Activated gamma-delta T cell treated with anti-CD3 and anti-CD28 coated beads, Interleukin-2, amount 50 U/mL, for 16 hours (primary cell): ENCODE measurements at places on chromosomes 3 and 15.
A peak's percentile ranks its signal among the peaks of the same experiment; 100 is the strongest.

DNA sequence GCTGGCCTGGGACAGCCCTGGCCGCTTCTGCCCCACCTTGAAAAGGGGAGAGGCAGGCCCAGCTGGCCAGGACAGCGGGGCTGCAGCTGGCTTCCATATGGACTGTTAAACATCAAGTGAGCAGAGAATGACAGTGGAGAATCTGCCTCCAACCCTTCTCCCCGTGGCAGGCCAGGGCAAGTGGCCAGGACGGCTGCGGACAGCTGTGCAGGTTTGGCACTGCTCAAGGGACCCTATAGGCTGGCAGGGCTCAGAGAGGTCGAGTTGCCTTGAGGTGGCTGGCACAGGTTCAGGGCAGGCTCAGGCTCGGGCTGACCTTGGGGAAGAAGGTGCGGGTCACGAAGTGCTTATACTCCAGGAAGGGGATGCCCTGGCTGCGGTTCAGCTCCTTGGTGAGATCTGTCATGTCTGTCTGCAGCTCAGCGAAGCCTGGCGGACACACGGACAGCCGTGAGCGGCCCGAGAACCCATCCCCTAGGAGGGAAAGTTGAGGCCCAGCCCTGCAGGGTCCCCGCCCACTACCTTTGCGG, 24.3 kb downstream of the H1-8 start:
- no peak for DNase-seq

DNA sequence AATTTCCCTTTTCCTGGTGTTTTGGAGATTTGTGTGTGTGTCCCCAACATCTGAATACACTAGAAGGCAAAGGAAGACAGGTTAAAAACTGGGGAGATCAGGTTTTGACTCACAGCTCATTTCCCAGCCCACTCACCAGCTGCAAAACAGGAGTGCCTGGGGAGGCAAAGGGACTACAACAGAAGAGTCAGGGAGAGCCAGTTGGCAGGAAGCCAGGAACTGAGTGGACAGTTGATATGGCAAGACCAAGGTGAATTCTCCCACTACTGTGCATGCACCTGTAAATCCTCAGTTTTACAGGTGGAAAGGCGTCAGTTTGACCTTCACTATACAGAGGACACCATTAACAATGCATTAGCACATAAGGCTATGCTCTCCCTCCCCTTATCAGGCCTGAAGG, 901.5 kb upstream of the SEMA6D start:
- no peak for DNase-seq

GRCh38 chr15:96736384-96736783, 405.9 kb downstream of the NR2F2 start:
- DNase-seq: no peak

- no peak for DNase-seq
These were observed 89.4 kb upstream of the ICE2 start for GRCh38 chr15:60568301-60568742.

GRCh38 chr3:194575484-194576210, 57.6 kb downstream of the TMEM44 start:
- DNase-seq: no peak

DNA sequence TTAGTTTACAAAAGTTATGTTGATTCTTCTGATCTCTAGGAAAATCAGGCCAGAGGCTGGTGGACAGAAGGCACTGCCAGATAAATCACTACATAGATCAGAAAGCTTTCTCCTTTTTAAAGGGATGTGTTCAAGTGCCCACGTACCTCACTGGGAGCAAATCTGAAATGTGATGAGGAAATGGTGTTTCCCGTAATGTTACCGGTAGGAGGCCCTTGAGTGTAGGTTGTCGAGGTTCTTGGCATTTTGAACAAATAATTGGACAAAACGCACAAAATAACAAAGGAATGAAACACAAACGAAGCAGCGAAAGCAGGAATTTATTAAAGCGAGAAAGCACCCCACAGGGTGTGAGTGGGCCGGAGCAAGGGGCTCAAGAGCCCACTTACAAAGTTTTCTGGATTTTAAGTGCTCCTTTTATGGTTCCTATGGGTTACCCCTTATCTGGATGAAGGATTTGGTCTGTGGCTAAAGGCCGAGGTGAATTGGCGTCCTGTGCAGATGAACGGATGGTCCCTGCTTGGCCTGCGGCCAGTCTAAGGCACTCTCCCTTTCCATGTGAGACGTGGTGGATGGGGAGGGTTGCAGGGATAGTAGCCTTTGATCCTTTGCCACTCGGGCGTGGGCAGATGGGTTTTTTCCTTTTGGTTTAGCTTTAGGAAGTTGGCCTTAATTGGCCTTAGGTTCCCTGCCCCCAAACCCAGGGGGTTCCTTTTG, 1.0 kb downstream of the SNX1 start:
- no peak for DNase-seq

- DNase-seq: no peak
These were observed 27.0 kb downstream of the TM4SF4 start for GRCh38 chr3:149501524-149501923.

DNA sequence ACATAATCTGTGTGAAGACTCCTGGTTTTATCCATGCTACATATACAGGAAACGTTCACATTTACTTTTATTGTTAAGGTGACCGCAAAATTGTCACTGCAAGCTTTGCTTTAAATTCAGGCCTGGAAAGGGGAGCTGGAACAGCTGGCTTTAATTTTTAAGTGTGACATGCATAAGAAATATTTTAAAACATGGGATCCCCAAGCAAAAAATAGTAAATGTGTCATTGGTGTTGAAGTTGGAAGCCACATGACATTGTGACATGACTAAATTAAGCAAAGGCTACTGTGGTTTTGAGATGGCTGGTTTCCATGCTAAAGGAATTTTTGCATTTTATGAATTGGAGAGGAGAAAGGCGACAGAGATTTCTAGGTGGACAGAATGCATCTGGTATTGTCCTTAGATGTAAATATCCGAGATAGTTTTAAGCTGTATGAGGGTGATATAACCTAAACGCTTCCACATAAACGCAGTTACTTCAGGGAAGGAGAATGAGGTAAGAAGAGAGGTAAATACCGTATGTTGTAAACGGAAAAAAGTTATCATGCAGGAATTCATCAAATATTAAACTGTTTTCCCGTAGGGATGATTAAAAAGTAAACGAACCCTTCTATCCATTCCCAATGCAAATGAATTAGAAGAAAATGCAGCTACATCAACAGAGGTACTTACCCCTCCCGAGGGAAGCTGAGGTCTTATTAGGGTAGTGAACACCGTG, 927 bp upstream of the FYTTD1 start:
- DNase-seq: no peak

GRCh38 chr3:141960731-141961130, 84.3 kb downstream of the ATP1B3 start:
- DNase-seq: no peak

GRCh38 chr3:194269610-194270145, 81.5 kb downstream of the CPN2 start:
- no peak for DNase-seq

DNA sequence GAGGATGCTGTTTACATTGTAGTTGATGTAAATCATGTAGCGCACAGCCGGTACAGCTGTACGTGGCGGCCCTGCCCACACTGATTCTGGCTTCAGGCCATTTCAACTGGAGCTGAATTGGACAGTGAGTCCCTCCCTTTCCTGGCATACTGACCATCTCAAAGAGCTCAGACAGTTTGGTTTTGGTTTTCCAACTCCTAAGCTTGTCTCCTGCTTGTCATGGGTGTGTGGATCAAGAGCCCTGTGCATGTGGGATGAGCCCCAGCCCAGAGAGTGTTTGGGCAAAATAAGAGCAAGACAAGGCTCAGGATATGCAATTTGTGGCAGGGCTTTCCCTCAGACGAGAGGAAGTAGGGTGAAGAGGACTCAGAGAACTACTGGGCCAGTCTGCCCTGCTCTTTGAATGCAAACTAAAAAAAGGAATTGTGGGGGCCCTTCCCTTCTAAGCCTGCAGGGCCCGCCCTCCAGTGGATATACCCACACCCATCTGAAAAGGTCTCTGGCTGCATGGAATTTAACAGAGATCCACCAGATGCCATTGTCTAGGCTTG, 13.3 kb downstream of the ITGA11 start:
- DNase-seq: no peak

GRCh38 chr3:56192001-56192400, 276.3 kb downstream of the ERC2 start:
- no peak for DNase-seq

- no peak for DNase-seq
These were observed 275.0 kb downstream of the NFKBIZ start for GRCh38 chr3:102124282-102124681.

- no peak for DNase-seq
These were observed 23.3 kb upstream of the HEG1 start for GRCh38 chr3:125078951-125079674.

- DNase-seq: no peak
These were observed 336.1 kb downstream of the FOXP1 start for GRCh38 chr3:71247221-71247957.

- DNase-seq: no peak
These were observed 151.3 kb downstream of the CACNA1D start for GRCh38 chr3:53645754-53646153.

DNA sequence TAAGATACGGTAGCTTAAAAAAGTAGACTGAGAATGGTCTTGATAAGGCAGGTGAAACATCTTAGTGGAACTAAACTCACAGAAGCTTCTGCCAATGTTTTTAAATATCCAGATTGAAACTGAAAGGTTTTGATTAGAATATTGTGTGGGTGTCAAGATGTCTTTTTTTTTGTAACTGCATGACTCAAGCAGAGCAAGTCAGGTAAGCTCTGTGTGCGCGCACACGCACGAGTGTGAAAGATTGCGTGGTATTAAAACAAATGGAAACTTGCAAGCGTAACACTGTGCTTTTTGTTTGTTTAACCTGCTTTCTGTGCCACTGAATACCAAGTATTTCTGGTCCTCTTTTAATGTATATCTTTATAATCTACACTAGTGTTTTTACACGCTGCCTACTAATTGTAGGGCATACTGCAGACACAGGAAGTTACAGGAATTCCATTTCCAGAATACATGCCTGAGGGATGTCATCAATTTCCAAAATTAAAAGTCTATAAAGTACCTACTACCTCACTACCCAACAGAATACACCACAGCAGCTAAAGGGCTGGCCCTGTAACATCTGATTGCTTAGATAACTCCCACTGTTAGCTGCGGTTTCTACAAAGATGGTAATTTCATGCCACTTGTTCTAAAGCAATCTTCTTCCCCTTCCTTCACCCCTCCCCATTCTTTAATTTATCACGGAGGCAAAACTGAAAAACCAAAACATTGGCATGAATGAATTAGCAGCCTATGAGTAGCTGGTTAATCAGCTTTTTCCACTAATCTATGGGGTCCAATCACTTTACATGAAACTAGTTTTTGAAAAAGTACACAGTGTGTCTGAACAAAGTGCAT, 472.8 kb downstream of the SHQ1 start:
- DNase-seq: peak; percentile 4

GRCh38 chr15:52236013-52236412, 44.8 kb upstream of the GNB5 start:
- DNase-seq: no peak

GRCh38 chr3:17911986-17912760, 169.7 kb upstream of the TBC1D5 start:
- no peak for DNase-seq

DNA sequence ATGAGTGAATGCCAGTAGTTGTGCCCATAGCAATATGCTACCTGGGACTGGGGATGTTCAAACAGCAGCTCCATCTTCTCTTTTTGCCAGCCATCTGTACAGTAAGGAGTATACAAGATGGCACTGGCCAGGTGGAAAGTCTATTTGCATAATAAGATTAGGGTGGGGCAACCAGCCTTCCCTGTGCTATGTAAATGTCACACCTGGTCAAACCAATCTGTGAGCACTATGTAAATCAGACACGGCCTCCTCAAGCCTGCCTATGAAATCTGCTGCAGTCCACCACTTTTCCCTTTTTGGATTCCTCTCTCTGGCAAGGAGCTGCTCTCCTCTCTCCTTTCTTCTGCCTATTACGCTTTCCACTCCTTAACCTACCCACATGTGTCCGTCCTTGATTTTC, 53.0 kb downstream of the C3orf80 start:
- no peak for DNase-seq

- DNase-seq: no peak
These were observed 49.1 kb upstream of the IQSEC1 start for GRCh38 chr3:13122081-13123012.

- DNase-seq: no peak
These were observed 17.9 kb downstream of the ACSBG1 start for GRCh38 chr15:78216276-78217104.

- DNase-seq: no peak
These were observed 52.1 kb upstream of the MYRIP start for GRCh38 chr3:39757307-39757706.

- DNase-seq: no peak
These were observed 41.5 kb downstream of the ADGRG7 start for GRCh38 chr3:100650651-100651619.

- no peak for DNase-seq
These were observed 213.4 kb upstream of the SLC2A2 start for GRCh38 chr3:171239757-171240503.

DNA sequence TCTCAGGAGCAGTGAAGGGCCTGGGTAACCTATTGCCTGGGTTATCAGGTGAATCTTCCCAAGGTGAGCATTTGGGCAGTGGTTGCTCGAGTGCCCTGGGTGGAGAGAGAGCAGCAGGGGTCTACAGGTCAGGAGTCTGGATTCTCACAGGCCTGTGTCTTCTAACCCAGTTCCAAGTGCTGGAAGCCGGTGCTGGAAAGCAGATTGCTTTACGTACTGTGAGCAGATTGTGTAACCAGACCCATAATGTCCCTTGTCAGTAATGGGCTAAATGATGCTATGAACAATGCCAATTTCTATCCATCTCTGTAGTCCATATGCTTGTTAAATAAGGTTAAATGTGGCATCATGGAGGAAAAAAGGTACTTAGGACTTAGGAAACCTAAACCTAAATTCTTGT, 106.5 kb downstream of the TPRG1 start:
- no peak for DNase-seq

GRCh38 chr3:142523921-142524566, 54.5 kb downstream of the ATR start:
- DNase-seq: no peak

- DNase-seq: no peak
These were observed 982.8 kb downstream of the ROBO1 start for GRCh38 chr3:78785004-78785403.

DNA sequence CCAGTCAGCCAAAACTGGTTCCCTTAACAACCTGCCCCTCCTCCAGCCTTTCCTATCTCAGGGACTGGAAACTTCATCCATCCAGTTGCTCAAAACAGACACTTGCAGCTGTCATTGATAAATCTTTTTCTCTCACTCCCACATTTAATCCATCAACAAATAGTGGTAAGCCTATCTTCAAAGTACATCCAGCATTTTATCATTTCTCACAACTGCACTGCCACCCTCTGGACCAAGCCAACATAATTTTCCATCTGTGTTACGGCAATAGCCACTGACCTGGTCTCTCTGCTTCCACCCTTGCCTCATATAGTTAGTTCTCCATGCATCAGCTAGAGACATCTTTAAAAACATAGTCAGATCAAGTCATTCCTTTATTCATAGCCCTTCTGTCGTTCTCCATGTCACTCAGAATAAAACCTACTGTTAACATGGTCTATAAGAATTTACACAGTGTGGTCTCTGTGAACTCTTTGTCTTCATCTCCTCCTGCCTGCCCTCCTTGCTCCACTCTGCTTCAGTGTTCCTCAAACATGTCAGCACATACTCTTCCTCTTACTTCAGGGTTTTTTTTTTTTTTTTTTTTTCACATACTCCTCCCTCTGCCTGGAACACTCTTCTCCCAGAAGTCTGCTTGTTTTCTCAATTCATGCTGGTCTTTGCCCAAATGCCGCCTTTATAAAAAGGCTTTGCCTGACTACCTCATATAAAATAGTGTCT, 102.5 kb upstream of the COL6A5 start:
- DNase-seq: no peak

GRCh38 chr3:180181387-180181786, 144.7 kb upstream of the PEX5L start:
- DNase-seq: no peak
